ENCODE measurements at places on chromosomes 2 and 18.

DNA sequence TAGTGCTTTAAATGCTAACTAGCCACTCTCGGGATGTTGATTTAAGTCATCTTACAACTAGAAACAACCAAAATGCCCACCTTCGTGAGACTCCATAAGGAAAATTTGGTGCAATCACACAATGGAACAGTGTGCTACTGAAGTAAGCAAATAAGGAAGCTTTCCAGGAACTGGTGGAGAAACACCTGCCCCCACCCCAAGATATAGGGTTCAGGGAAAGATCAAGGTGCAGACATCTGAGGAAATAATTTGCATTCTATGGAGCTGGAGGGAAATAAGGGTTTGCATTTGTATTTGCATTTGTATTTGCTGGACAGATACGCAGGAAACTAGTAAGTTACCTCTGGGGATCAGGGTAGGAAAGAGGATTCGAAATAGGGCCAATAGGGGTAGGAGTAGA lies 90.9 kb downstream of the ACAA2 start:
- DNase-seq: no peak
- no peaks in the 10 kb centered on the region for H3K36me3 ChIP-seq
- H3K4me3 ChIP-seq: no peak overlapping the region
- no peaks in the 10 kb centered on the region for H3K27me3 ChIP-seq
- H3K27ac ChIP-seq: no peak overlapping the region

GRCh38 chr2:238449241-238449640 lies 22.5 kb downstream of the ASB1 start:
- H3K27me3 ChIP-seq: no peaks in the 10 kb centered on the region
- no peak overlapping the region for H3K27ac ChIP-seq
- peaks cover 82% of the 10 kb centered on the region for H3K36me3 ChIP-seq
- H3K4me3 ChIP-seq: no peak overlapping the region
- no peak for DNase-seq
- H3K4me1 ChIP-seq: no peaks in the 10 kb centered on the region

DNA sequence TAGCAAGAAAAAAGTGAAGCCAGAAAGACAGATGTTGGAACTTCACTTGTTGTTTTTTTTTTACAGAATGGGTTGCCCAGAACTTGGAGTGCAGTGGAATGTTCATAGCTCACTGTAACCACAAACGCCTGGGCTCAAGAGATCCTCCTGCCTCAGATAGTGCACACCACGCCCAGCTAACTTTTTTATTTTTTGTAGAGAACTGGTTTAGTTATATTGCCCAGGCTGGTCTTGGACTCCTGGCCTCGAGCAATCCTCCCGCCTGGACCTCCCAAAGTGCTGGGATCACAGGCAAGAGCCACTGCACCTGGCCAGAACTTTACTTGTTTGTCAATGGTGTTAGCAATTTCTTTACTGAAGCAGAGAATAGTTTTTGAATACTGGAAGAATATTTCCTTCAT lies 11.9 kb upstream of the ASPRV1 start:
- DNase-seq: no peak
- H3K27me3 ChIP-seq: no peaks in the 10 kb centered on the region
- no peak overlapping the region for H3K27ac ChIP-seq

GRCh38 chr2:118061135-118061955 lies 26.9 kb upstream of the INSIG2 start:
- H3K4me1 ChIP-seq: no peaks in the 10 kb centered on the region
- peak; percentile 2 for DNase-seq
- H3K27me3 ChIP-seq: peaks cover 5% of the 10 kb centered on the region
- H3K36me3 ChIP-seq: no peaks in the 10 kb centered on the region
- no peak overlapping the region for H3K4me3 ChIP-seq

DNA sequence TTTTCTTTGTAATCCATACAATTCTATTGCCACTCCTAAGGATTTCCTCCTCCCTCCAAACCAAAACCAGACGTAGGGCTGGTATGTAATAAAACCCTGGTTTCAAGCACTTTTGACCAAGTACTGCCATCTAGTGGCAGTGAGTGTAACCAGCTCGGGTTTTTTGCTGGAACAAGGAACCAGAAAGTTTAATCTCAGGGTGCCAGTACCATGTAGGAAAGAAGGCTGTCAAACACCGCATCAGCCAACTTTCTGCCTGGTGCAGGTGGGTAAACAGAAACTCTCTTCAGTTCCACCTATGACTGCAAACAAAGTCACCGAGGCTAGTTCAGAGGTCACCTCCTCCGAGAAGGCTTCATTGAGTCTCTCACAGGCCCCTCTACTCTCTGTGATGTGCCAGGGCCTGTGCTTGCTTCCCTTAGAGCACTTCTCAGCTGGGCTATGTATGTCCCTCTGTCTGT lies 10.2 kb upstream of the THNSL2 start:
- no peaks in the 10 kb centered on the region for H3K27me3 ChIP-seq
- H3K4me1 ChIP-seq: no peaks in the 10 kb centered on the region
- H3K27ac ChIP-seq: no peak overlapping the region
- H3K4me3 ChIP-seq: no peak overlapping the region
- DNase-seq: peak; percentile 75

DNA sequence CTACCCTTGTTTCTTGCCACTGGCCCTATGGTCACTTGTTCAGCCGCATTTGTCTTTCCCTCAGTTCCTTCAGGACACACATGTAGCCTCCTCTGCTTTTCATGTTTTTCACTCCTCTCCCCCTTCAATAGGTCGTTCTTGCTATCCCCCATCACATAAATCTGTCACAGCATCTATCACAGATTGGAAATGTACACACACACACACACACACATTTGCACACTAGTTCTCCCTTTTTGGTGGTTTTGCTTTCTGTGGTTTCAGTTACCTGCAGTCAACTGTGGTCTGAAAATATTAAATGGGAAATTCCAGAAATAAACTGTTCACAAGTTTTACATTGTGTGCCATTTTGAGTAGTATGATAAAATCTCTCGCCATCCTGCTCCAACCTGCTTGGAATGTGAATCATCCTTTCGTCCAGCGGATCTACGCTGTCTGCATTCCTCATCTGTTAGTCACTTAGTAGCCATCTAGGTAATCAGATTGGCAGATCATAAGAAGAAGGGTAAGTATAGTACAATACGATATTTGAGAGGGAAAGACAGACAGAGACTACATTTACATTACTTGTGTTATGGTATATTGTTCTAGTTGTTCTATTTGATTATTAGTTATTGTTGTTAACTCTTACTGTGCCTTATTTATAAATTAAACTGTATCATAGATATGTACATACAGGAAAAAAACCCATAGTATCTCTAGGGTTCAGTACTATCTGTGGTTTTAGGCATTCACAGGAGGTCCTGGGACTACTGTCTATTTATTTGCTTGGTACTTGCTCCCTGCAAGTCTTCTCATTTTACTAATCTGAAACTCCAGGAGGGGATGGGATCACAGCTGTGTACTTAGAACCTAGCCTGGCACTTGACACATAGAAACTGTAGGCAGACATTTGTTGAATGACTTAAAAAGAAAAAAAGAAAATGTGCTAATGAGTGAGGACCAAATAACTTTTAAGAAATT lies 86.1 kb upstream of the PNPT1 start:
- no peak overlapping the region for H3K4me3 ChIP-seq
- H3K27me3 ChIP-seq: no peaks in the 10 kb centered on the region
- peaks cover 14% of the 10 kb centered on the region for H3K4me1 ChIP-seq
- H3K27ac ChIP-seq: peak overlapping the region; percentile 47
- DNase-seq: no peak

GRCh38 chr2:55966401-55967118 lies 43.0 kb upstream of the EFEMP1 start:
- no peak overlapping the region for H3K27ac ChIP-seq
- no peak overlapping the region for H3K4me3 ChIP-seq
- 0 out of 2 replicates have a peak, but pooled peaks cover 3% of the 10 kb centered on the region for H3K4me1 ChIP-seq
- no peaks in the 10 kb centered on the region for H3K27me3 ChIP-seq
- DNase-seq: no peak
- H3K36me3 ChIP-seq: no peaks in the 10 kb centered on the region

DNA sequence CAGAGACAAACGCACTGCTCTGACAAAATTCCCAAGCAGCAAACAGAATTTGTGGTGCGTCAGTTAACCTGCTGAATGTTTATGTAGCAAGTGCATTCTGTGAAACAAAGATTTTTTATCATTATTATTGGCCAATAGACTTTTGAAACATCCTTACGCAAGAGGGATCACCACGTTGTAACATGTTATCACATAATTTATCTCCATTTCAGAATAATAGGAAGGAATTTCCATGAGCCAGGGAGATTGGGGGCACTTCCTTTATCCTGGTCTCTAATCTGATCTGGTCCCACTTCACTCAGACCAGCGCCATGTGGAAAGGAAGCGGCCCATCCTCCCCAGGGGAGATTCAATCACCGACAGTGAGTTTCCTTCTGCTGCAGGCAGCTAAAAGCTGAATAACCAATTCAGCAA lies 166.1 kb downstream of the PID1 start:
- H3K27ac ChIP-seq: no peak overlapping the region
- no peaks in the 10 kb centered on the region for H3K27me3 ChIP-seq
- H3K4me3 ChIP-seq: no peak overlapping the region
- no peaks in the 10 kb centered on the region for H3K36me3 ChIP-seq
- H3K4me1 ChIP-seq: peaks cover 5% of the 10 kb centered on the region

GRCh38 chr2:88590998-88591613 lies 36.2 kb downstream of the EIF2AK3 start:
- peak overlapping the region; percentile 12 for H3K27ac ChIP-seq
- no peaks in the 10 kb centered on the region for H3K4me1 ChIP-seq
- peaks cover 34% of the 10 kb centered on the region for H3K36me3 ChIP-seq
- H3K4me3 ChIP-seq: no peak overlapping the region

DNA sequence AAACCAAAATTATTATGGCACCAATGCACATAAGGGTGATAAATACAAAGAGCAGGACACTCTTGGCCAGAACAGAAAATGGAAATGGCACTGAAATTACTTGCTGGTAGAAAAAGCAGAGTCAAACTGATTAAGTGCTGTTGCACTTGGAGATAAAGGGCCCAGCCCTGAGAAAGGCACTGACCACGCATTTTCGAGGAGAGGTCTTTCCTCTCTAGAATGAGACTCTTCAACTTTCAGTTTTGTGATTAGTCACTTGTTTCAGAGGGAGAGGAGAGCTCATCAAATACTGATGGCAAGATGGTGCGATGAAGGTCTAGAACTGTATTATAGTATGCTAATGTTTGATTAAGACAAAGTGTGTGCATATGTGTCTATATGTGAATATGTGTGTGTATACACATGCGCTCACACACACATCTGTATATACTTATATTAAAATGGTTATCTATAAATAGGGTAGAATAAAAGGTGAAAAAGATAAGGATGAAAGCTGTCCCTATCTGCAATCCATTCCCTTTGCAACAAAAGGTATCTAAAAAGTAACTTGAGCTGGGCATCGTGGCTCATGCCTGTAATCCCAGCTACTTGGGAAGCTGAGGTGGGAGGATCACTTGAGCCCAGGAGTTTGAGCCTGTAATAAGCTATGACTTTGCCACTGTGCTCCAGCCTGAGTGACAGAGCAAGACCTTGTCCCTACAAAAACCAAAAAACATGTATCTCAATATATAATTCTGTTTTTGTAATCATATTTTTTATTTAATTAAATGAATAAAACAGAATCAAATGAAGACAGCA lies 48.8 kb upstream of the ZDBF2 start:
- H3K4me3 ChIP-seq: no peak overlapping the region
- no peaks in the 10 kb centered on the region for H3K36me3 ChIP-seq
- H3K4me1 ChIP-seq: peaks cover 4% of the 10 kb centered on the region
- no peak for DNase-seq
- H3K27me3 ChIP-seq: no peaks in the 10 kb centered on the region

- H3K36me3 ChIP-seq: no peaks in the 10 kb centered on the region
- no peak overlapping the region for H3K4me3 ChIP-seq
- peak; percentile 28 for DNase-seq
- peak overlapping the region; percentile 85 for H3K27ac ChIP-seq
- no peaks in the 10 kb centered on the region for H3K4me1 ChIP-seq
These were observed 42.5 kb downstream of the COPS8 start for GRCh38 chr2:237128026-237128703.

DNA sequence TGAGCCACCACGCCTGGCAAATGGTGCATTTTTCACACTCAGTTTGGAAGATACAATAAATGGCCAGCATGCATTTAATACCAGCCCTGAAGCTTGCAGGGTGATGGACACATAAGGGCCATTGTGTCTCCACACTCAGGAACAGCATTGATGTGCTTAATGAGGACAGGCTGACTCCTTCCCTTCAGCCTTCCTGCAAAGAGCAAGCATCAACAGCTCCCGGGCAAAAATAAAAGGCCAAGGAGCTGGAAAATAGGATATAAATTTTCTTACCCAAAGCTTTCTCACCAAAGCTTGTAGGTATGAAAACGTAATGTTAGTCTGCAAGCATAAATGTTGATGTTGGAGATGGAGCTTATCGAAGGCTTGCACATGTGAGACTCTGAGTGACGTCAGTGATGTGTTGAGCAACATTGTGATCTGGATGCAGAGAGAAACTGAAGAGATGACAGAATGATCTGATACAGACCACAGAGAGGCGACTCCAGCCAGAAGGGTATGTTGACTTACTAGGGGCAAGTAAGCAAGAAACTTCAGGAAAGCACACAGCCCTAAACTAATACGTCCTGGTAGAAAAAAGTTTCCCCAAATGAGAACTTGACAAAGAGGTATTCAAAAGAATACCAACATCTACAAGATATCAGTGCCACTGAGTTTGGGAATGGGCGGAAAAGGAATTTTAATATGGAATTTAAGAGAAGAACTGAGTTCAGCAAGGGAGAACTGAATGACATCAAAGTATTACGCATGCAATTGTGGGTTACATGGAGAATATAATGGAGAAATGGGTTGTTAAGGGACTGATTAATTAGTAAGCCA lies 256.5 kb downstream of the TGIF1 start:
- no peak overlapping the region for H3K4me3 ChIP-seq
- H3K27ac ChIP-seq: no peak overlapping the region
- H3K27me3 ChIP-seq: peaks cover 8% of the 10 kb centered on the region
- no peak for DNase-seq
- H3K4me1 ChIP-seq: peaks cover 5% of the 10 kb centered on the region

DNA sequence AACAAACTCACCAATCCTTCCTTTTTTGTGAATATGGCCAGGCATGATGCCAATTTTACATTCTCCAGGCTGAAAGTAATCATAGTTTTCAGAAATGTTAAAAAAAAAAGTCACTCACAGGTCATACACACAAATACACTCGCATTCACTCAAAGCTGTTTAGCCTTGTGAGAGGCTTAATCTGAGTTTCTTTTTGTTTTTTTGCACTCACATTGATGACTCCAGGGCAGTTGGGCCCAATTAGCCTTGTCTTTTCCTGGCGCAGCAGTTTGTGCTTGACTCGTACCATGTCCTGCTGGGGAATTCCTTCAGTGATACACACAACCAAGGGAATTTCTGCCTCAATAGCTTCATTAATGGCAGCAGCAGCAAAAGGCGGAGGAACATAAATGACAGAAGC lies 18.0 kb downstream of the SUCLG1 start:
- H3K4me3 ChIP-seq: no peak overlapping the region
- peaks cover 66% of the 10 kb centered on the region for H3K36me3 ChIP-seq
- no peak for DNase-seq
- no peak overlapping the region for H3K27ac ChIP-seq

- H3K27ac ChIP-seq: no peak overlapping the region
- H3K4me3 ChIP-seq: no peak overlapping the region
- no peaks in the 10 kb centered on the region for H3K4me1 ChIP-seq
- no peaks in the 10 kb centered on the region for H3K36me3 ChIP-seq
These were observed 17.1 kb upstream of the SNED1 start for GRCh38 chr2:240981280-240981679.

GRCh38 chr18:1053331-1054315 lies 149.0 kb downstream of the ADCYAP1 start:
- H3K4me1 ChIP-seq: no peaks in the 10 kb centered on the region
- DNase-seq: no peak
- no peak overlapping the region for H3K4me3 ChIP-seq
- no peaks in the 10 kb centered on the region for H3K27me3 ChIP-seq
- H3K36me3 ChIP-seq: no peaks in the 10 kb centered on the region
- H3K27ac ChIP-seq: no peak overlapping the region
